CD4-positive, CD25-positive, alpha-beta regulatory T cell (primary cell): ENCODE measurements at places on chromosomes 7 and 10. TPM values are rescaled to one million over a fixed set of nuclear protein-coding genes. Genes with fewer than 3 reads are reported as not detected.

SYNPO2L gene
- total RNA-seq = not detected

METTL27 gene
- total RNA-seq = 2.9 TPM

THSD7A gene
- 0.02 TPM for total RNA-seq

AGR2 gene
- total RNA-seq = not detected

PNLIP gene
- not detected for total RNA-seq

CTAGE8 gene
- total RNA-seq = not detected

POLL gene
- total RNA-seq = 21.7 TPM

FAM241B gene
- total RNA-seq = 9.7 TPM

TMEM236 gene
- total RNA-seq = 0.10 TPM

PILRA gene
- total RNA-seq = 13.2 TPM

- no peak for DNase-seq
These were observed 291.7 kb upstream of the SEMA3D start for GRCh38 chr7:85478530-85478929.

GRCh38 chr7:45872116-45873034, 507 bp downstream of the CCDC201 start:
- DNase-seq = no peak

DNA sequence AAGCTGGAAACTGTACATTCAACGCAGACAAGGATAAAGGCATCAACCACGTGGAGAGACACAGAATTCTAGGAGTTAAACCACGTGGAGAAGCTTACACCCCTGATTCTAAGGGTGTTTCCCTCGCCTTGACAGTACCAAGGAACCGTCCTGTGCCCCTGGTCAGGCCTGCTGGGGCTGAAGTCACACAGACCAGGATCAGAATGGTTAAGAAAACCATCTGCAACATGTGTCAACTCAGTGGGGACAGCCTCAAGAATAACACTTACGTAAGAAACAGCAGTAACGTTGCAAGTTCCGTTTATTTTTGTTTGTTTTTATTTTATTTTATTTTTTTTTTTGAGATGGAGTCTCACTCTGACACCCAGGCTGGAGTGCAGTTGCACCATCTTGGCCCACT, 55.6 kb downstream of the CHST15 start:
- DNase-seq = no peak

- DNase-seq = no peak
These were observed 159.0 kb upstream of the NRP1 start for GRCh38 chr10:33493497-33493896.

- DNase-seq = no peak
These were observed 12.2 kb upstream of the BMPR1A start for GRCh38 chr10:86744067-86744725.

- DNase-seq = no peak
These were observed 229.6 kb downstream of the GALNT17 start for GRCh38 chr7:71361451-71362032.

DNA sequence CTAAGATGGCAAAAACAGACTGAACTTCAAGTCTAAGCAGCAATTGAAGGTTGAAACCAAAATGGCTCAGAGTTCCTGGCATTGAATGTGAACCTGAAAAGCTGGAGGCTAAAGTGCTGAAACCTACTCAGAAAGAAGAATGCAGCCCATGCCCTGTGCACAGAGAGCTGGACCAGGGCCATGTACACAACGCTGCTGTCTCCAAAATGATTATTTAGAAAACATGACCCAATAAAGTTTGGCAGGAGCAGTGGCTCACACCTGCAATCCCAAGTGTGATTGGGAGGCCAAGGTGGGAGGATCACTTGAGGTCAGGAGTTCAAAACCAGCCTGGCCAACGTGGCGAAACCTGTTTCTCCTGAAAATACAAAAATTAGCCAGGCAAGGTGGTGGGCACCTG, 158.9 kb downstream of the AKR1D1 start:
- no peak for DNase-seq

GRCh38 chr7:29177963-29178600, 16.5 kb upstream of the CHN2 start:
- DNase-seq = no peak

DNA sequence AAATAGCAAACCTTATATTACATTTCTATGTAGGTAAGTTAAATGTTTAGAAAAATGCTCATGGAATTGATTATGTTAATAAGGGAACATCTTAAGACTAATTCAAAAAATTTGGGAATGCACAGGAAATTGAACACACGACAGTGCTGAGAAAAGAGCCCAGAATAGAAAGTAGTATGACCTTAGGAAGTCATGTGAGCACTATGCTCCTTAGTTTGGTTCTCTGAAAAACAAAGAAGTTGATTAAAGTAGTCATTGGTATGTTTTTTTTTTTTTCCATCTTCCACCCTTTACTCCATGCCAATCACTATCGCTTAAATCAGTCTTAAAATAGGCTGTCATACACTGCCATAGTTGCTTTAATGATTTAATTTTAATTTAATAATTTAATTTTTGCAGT, 242.9 kb downstream of the ANKRD7 start:
- no peak for DNase-seq

DNA sequence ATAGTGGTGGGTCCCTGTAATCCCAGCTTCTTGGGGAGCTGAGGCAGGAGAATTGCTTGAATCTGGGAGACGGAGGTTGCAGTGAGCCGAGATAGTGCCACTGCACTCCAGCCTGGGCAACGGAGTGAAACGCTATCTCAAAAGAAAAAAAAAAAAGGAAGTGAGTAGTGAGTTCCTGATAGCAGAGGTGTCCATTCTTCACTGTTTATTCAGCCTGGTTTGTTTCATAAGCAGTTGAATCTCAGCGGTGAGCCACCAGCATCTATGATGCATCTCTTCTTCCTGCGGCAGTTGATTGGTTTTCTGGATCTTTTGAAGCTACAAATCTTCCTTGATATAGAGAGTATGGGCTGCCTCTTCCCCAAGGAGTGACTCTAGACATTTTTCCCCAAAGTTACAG, 316.1 kb upstream of the MTPN start:
- DNase-seq = no peak

- no peak for DNase-seq
These were observed 48.3 kb upstream of the ATRNL1 start for GRCh38 chr10:115044891-115045290.
